Activated T-cell treated with anti-CD3 and anti-CD28 coated beads, Interleukin-2, amount 50 U/mL, for 24 hours (primary cell): ENCODE measurements at places on chromosomes 16 and 17.

DNA sequence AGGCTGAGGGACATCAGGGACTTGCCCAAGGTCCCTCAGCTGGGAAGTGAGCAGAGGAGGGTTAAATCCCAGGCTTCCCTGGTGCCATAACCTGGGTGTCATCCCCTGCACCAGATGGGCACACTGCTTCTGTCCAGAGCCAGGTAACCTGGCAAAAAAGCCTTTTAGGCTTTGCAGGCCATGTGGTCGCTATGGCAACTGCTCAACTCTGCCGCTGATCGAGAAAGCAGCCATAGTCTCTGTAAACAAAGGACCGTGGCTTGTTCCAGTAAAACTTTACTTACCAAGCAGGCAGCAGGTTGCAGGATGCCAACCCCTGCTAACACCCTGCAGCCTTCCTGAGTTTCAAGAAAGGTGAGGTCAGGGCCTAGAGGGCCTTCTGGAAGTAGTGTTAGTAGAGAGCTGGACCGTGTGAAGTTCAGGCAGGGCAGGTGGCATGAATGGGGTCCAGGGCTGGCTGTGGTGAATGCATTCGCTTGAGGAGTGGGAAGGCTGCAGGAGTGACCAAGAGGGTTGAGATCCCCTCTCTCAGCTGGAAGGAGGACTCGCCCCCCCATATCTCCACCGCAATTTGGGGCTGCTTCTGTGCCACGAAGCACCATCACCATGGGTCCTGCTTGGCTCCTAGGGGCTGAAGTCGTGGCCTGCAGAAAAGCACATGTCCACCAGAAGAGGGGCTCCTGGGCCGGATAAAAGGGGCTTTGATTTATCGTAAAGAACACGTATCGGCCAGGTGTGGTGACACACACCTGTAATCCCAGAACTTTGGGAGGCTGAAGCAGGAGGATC lies 91.3 kb downstream of the SOCS1 start:
- no peak overlapping the region for H3K27ac ChIP-seq
- no peak for DNase-seq
- peaks cover 64% of the 10 kb centered on the region for H3K36me3 ChIP-seq
- H3K4me1 ChIP-seq, result peaks cover 39% of the 10 kb centered on the region

DNA sequence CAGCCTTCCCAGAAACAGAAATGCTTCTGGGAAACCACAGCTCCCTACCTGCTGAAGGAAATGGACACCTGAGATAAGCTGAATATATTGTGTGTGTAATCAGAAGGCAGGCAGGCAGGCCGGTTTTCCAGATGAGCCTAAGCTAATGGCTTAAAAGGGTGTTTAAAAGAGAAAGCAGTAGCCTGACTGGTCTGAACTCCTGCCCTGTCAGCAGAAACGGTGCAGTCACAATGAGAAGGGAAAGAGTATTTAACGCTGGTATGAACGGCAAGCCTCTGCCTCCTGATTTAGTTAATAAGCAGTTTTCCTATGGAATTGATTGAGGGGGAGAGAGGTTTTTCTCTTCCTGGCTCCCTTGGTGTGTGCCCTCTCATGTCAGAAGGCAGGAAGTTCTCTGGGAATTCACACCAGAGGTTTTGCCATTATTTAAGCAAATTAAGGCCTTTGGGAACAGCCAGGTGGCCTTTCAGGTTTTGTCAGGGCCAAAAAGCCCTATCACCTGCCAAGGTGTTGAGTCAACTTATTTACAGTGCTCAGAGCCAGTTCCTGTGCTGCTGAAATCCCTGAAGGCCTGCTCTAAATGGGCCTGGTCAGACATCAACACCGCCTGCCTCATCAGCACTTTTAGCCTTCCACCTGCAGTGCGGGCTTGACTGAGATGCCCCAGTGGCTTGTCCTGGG lies 41.6 kb downstream of the CDH1 start:
- no peaks in the 10 kb centered on the region for H3K27me3 ChIP-seq
- H3K4me1 ChIP-seq, result peaks cover 21% of the 10 kb centered on the region
- no peaks in the 10 kb centered on the region for H3K36me3 ChIP-seq
- H3K4me3 ChIP-seq, result no peak overlapping the region
- no peak for DNase-seq

DNA sequence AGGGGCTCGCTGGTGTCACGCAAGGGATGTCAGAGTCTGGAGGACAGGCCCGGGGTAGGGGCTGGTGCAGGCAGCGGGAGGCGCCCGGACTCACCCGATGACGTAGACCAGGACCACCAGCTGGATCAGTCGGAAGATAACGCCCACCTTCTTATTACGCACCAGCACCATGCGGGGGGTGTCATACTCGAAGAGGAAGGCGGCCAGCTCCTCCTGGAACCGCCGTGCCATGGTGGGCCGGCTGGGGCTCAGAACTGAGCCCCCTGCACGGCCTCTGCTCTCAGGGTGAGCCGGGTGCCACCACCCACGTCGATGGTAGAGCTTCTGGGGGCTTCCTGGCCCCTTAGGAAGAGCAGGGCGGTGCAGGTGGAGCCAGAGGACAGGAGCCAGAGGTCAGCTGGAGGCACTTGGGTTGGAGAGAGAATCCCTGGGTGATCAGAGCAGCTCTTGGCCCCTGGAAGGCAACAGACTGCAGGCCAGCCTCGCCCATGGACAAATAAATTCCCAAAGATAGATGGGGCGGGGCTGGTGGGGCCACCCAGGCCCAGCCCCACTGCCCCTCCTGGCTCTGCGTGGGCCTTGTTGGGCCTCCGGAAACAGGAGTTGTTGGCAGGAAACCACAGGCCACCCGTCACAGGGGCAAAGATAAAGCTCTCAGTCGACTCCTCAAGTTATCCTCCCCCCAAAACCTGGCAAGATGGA lies at the start of gene P2RX1:
Gene P2RX1 (minus strand): TSS at position 471 of the 702 bp plus-strand sequence. CDS start 240 bp downstream, at position 231.
- peaks cover 40% of the 10 kb centered on the region for H3K4me1 ChIP-seq
- no peaks in the 10 kb centered on the region for H3K27me3 ChIP-seq
- peak; percentile 58 for DNase-seq
- peak within 1 kb of the TSS; percentile 63 for H3K27ac ChIP-seq

DNA sequence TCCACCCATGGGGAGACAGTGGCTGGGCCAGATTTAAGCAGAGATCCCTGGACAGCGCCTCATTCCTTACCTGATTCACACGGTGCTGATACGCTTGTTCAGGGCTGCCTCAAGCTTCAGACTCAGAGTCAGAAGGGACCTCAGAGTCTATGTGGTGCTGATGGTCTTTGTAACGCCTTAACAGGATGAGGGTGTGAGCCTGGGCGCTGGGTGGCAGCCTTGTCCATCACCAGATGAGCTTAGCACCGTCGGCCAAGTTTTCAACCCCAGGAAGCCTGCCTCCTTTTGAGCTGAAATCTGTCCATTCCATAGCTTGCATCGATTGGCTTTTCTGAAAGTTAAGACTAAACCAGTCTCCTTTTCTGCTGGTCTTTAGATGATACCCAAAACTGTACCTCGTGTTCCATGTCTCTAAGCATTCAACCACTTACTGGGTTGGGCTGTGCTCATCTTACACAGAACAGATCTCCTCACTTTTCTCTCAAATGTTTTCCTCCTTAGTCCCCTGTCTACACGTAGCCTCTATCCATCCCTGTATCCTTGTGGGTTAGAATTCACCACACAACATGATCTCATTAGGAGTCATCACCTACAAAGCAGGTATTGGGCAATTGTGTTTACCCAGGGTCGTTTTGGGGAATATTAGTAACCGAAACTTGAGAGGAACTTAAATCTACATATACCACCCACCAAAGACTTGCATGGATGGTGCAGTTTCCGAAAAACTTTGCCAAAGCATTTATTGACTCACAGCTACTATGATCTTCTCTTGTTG lies 573.4 kb downstream of the CDH13 start:
- no peak overlapping the region for H3K27ac ChIP-seq
- H3K4me1 ChIP-seq, result no peaks in the 10 kb centered on the region
- no peak for DNase-seq
- no peaks in the 10 kb centered on the region for H3K27me3 ChIP-seq
- no peaks in the 10 kb centered on the region for H3K36me3 ChIP-seq

DNA sequence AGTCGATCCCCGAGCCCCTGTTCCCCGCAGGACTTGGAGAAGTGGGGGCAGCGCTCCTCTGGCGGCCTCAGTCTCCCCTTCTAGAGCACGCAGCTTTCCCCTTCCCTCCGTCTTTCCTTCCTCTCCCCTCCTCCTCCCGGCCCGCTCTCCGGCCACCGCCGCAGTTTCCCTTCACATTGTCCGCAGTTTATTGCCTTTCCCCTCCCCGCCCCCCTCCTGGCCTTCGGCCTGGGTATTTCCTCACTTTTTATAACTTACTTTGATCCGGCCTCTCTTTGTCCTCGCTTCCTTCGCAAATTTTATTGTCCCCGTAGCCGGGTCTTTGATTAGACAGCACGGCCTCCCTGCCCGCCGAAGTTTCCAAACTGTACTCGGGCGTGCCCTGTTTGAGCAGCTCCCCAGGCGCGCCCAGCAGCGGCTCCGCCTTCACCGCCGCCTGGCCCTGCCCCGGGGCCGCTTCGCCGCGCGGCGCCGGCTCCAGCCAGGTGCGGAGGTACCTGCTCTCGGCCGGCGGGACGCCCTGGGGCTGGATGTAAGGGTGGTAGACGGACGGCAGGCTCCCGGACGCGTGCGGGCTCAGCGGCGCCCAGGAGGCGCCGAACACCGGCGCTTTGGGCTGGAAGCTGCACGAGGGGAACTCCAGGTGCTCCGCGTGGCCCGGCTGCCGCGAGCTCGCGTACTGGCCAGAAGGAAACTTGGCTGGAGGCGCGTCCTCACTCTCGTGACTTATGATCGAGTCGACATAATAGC lies 488 bp downstream of the HOXB9 start:
- H3K27ac ChIP-seq, result no peak overlapping the region
- peak overlapping the region; percentile 80 for H3K4me3 ChIP-seq
- H3K27me3 ChIP-seq, result peaks cover 90% of the 10 kb centered on the region
- peak; percentile 77 for DNase-seq
- H3K36me3 ChIP-seq, result no peaks in the 10 kb centered on the region
- H3K4me1 ChIP-seq, result peaks cover 10% of the 10 kb centered on the region

DNA sequence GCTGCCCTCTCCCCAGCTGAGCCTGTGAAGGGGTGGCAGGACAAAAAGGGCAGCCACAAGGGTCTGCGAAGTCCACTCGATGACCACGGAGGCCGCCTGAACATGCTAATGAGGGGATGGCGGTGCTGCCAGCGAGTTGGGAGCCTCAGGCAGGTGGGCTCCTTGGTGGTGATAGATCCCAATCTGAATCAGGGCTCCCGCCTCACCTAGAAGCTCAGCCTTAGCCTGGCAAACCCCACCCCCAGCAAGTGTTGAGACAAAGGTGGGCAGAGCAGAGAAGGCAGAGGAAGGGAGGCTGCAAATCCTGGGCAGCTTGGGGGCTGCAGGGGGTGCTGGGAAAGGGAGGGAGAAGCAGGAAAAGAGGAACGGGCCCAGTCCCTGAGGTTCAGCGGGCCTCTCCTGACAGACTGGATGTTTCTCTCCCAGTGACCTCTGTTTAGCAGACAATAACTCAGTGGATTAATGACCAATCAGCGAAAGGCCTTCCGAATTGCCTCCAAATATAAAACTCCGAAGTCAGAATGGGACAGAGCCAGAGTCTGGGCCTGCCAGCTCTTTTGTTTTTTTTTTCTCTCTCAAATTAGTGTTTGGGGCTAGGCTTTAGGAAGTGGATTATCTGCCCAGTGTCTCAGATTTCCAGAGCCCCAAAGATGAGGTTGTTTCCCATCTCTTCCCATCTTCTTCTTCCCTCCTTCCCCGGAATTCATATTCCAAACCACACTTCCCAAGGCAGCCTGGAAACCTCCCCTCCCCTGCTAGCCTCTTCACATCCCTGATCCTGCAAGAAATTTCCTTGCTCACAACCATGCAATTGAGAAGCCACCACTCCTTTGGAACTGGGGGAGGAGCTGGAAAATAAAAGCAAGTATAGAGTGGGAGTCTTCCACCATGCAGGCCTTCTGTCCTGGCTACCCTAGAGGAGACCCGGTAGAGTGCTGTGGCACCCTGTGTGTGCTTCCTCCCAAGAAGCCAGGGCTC lies 15.2 kb upstream of the HOXB2 start:
- H3K27me3 ChIP-seq, result peaks cover 56% of the 10 kb centered on the region
- no peak overlapping the region for H3K4me3 ChIP-seq
- H3K4me1 ChIP-seq, result peaks cover 11% of the 10 kb centered on the region
- DNase-seq, result no peak

GRCh38 chr16:31055613-31056012 lies 18.4 kb downstream of the ZNF668 start:
- H3K4me1 ChIP-seq, result peaks cover 4% of the 10 kb centered on the region
- no peaks in the 10 kb centered on the region for H3K27me3 ChIP-seq
- DNase-seq, result no peak
- H3K4me3 ChIP-seq, result no peak overlapping the region
- peaks cover 20% of the 10 kb centered on the region for H3K36me3 ChIP-seq
- H3K27ac ChIP-seq, result no peak overlapping the region

DNA sequence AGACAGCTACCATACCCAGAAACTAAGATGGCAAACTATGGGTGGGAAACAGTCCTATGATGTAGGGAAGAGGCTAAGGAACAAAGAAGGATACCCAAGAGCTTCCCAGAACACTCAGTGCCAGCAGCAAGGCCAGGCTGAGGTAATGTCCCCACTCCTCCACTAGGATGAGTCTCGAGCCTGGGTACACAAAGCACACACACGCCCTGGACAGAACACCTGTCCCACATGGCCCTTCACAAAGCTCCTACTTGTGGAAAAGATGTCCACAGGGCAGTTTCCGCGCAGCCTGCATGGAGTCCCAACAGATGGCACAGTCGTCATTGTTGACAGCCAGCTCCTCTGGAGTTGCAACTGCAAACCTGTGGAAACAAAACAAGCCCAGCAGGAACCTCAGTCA lies 23.9 kb downstream of the AMFR start:
- peaks cover 70% of the 10 kb centered on the region for H3K36me3 ChIP-seq
- no peak overlapping the region for H3K27ac ChIP-seq
- no peak for DNase-seq
- H3K4me1 ChIP-seq, result peaks cover 3% of the 10 kb centered on the region
- H3K4me3 ChIP-seq, result no peak overlapping the region

DNA sequence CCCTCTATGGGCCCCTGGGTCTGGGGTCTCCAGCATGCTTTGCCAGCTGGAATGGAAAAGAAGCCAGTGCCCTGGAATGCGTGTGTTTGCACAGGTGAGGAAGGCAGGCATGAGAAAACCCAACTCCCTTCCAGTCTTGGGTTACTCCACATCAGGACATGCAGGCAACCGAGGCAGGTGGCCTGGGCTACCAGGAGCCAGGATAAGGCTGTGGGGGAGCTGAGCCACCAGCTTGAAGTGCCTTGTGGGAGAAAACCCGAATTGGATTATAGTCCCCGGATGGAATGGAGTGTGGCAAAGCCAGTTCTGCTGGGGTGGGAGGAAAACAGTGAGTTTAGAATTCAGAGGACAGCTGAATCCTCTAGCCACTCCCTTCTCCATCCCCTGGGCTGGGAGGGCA lies 7.2 kb downstream of the SRCIN1 start:
- H3K27ac ChIP-seq, result no peak overlapping the region
- DNase-seq, result no peak
- H3K36me3 ChIP-seq, result no peaks in the 10 kb centered on the region
- peaks cover 99% of the 10 kb centered on the region for H3K27me3 ChIP-seq
